ENCODE measurements at places on chromosomes 16 and 17.
A peak's percentile ranks its signal among the peaks of the same experiment; 100 is the strongest.

GRCh38 chr16:85546585-85547447, 66.3 kb upstream of the GSE1 start:
- no peak for DNase-seq

DNA sequence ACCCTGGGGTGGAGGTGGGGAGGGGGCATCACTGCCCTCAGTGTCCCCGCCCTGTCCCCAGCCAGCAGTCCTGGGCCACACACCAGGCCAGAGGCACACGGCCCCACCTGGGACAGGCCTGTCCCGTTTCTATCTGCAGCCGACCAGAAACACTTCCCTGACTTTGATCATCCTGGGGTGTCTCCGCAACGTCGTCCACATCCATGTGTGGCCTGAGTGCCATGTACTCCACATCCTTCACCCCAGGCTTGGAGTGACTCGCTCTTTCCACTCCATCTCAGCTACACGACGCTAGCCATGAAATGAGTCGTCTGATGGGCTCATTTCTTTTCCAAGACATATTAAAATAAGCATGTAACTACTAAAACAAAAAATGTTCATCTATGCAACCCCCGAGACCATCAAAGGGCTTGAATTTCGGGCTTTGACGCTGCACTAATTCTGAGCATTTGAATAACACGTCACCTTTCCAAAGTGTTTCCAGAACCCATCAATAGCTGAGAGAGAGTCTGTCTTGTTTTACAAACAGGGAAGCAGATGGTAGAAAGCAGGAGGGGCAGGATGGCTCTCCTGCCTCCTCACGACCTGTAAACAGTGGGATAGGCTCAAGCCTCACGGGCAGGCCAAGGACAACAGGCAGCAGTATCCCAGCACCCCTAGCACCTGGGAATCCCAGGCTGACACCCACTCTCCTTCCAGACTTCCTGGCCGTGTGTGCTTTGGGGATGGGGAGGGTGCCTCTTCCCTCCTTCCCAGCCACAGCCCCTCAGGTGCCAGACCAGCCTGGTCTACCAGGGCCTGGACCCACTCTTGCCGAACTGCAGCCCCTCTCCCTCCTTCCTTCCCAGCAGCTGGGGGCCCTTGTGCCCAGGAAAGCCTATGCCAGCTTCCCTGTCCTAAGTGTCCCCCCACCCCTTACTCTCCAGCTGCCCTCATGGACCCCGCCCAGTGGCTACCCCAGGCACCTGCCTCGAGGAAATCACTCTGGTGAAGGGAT, 20.0 kb upstream of the RASD1 start:
- no peak for DNase-seq

GRCh38 chr17:62619417-62620155, 7.9 kb upstream of the MRC2 start:
- no peak for DNase-seq

GRCh38 chr16:12716658-12717057, 87.0 kb downstream of the CPPED1 start:
- DNase-seq: no peak

DNA sequence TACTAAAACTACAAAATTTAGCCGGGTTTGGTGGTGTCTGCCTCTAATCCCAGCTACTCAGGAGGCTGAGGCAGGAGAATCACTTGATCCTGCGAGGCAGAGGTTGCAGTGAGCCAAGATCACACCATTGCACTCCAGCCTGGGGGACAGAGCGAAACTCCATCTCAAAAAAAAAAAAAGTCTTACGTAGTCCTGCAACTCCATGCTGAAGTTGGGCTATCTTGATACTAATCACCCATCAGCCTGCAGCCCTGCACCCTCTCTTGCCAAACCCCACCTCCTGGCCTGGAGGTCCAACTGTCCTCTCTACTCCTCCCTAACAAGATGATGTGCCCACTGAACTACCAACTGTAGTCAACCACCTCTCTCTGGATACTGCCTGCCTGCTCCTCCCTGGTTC, 4.8 kb downstream of the TMEM170A start:
- no peak for DNase-seq

DNA sequence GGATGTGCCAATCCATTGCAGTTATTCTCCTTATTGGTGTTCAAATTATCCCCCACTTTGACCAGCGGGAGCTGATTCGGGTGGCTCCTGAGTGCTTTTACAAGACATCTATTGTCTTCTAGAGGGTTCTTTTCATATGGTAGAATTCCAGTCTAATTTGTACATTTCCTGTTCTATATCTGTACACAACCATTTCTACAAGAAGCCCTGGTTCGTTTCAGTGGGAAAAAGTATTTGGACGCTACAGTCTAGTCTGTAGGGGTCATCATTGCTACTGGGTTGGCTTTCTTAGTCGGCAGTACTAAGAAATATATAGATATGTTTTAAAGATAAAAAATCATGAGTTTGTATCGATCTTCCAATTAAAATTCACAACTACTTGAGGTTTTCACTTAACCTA, 262.6 kb downstream of the MAP2K6 start:
- DNase-seq: no peak

- no peak for DNase-seq
Observed at GRCh38 chr16:4743226-4743878, 9.0 kb downstream of the DNAAF8 start.

GRCh38 chr17:49318435-49318965, 43.5 kb downstream of the ZNF652 start:
- no peak for DNase-seq

DNA sequence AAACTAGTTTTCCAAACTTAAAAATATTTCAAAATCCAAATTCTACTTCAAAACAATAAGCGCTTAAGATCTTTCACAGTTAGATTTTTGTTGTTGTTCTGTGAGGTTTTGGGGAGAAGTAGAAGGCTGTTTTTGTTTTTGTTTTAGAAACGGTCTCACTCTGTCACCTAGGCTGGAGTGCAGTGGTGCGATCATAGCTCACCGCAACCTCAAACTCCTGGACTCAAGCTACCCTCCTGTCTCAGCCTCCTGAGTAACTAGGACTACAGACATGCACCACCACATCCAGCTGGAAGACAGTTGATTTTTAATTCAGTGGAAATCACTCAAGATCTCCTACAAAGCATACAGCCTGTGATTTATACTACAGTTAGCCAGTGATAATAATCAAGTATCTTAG, 2.7 kb downstream of the SHCBP1 start:
- no peak for DNase-seq

- DNase-seq: no peak
Observed at GRCh38 chr17:31007695-31008373, 37.0 kb downstream of the RNF135 start.

DNA sequence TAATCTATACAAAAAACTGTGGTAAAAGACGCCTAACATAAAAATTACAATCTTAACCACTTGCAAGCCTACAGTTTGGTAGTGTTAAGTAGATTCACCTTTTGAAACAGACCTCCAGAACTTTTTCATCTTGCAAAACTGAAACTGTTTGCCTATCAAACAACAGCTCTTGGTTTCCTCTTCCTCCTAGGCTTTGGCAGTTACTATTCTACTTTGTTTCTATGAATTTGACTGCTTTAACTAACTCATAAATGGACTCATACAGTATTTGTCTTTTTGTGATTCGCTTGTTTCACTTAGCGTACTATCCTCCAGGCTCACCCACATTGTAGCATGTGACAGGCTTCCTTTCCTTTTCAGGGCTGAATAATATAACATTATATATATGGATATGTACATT, 97.0 kb downstream of the PRKCA start:
- no peak for DNase-seq

DNA sequence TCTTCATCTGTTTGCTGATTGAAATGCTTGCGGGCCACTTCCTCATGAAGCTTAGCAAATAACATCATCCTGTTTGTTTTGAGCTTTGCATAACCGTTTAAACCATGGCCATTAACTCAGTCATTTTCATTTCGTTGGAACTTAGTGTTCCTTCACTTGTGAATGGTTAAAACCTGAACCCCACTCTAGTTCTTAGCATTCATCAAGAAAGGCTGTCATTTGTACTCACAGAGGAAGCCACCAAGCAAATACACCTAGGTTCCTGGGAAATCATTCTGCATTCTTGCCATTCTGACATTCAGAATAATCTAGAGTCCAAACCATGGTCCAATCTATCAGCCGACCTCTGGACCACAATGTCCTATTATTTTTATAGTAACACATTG, 8.4 kb upstream of the TAT start:
- DNase-seq: no peak

- DNase-seq: no peak
Observed at GRCh38 chr16:88616736-88617135, 21.6 kb upstream of the IL17C start.

DNA sequence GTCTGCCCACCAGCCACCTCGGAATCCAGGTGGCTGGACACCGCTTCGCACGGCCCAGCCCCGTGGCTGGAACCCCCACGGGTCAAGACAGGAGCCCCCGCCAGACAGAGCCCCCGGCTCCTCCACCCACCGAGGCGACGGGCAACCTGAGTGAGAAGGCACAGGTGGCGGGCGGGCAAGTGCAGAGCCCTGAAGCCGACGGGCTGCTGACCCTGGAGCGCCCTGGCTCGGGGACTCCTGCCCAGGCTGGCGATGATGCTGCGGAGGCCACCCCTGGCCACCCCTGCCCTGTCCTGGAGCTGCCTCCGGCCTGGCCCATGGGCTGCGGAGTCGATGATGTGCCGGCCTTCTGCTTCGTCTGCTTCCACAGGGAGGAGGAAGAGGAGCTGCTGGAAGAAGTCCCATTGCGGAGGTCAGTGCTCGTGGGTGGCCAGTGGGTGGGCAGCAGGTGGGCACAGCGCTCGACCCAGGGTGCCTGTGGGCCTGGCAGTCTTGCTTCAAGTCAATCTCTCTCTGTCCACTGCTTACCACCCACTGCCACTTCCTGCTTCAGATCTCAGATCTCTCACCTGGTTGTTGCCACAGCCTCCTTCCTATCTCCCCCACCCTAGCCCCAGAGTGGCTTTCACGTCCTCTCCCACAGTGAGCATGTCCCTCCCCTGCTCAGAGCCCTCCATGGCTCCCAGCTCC, 33.1 kb upstream of the SBK1 start:
- DNase-seq: no peak

- DNase-seq: no peak
Observed at GRCh38 chr17:73043686-73044581, 48.6 kb downstream of the SLC39A11 start.

DNA sequence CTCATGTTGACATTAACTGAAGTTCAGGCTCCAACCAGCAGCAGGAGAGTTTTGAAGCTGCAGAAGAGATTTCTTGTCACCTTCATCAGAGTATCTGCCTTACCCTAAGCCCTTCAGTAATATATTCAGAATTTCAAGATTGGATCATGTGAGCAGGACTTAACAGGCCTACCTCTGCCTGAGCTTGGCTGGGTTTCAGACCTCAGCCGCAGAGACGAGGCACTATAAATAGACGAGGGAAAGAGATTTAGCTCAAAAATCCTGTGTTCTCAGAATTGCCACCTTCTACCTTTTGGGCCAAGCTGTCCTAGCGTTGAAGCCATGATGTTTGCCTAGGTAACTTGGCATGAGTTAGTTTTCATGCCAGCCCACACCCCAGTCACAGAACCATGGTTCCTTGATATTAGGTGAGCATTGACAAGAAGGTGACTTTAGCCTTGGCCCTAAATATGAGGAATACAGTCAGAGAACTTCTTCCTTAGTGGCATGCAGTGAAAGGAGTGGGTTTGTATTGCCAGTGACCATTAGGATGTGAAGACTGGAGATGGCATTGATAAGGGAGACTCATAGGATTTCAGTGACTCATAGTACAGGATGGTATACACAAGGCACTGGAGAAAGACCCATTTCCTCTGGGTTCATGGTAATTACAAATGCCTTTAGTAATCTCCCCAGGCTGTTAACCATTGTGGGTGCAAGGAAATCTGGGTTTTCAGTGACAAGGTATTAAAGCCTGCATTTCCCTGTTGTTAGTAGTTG, 224.3 kb downstream of the MSI2 start:
- no peak for DNase-seq

DNA sequence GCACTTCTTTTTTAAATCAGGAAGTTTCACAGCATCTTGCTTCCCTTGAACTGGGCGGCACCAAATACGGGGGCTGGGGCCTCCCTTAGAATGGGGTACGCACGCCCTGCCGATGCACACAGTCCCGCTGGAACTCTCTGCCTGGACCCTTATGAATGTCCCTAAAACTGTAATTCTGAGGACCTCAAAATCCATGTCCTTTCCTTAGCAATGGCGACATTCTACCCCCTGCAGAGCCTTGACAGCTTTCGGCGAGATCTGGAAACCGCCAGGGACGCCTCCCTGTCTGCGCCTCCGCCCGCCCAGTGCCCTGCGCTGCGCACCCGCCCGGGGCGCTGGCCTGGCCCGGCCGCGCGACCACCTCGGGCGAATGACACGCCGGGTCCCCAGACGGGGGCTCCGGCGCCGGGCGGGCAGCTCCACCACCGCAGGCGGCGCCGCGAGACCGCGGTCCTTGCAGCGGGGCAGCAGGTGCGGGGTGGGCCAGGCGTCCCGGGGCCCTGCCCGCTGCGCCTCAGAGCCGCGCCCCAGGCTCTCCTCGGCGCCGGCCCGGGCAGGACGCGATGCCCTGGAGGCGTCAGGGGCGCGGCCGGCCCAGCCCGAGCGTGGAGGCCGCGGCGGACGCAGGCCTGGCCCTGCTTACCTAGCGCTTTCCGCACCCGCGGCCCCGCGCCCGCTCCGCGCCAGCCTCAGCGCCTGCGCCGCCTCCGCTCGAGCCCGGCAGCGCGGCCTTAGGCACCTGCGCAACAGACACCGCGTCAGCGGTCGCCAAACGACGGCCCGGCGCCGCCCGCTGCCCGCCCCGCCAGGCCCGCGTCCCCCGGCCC, 548 bp downstream of the HAGH start:
- peak; percentile 14 for DNase-seq

DNA sequence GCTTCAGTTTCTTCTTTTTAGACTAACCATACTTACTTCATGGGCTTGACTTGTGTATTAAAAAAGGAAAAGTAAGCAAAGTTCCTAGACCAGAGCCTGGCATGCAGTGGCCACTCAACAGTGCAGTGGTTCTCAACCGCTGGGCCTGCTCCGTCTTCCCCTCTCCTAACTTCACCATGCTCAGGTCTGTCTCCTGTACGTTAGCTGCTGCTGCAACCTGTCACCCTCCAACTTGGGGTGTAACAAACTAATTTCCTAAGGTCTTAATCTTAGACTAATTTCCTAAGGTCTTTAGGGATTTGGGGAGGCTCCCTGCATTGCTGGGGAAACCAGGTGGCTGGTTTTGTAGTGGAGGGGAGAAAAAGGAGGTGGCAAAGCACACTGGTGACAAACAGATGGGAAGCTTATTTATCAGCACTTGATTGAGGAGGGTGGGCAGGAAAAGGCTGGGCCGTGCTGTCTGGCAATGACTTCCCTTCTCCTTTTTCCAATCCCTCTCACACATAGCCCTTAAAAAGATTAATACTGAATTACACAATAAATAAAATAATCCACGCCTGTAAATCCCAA, 2.2 kb upstream of the ARL4D start:
- DNase-seq: no peak

All from stimulated activated CD8-positive, alpha-beta memory T cell treated with anti-CD3 and anti-CD28 coated beads, Interleukin-4, amount 100 ng/mL, for 1 hour (primary cell).